ENCODE measurements at places on chromosomes 6 and 20. TPM values are rescaled to one million over a fixed set of nuclear protein-coding genes. Genes with fewer than 3 reads are reported as not detected.

ERVFRD-1 gene
- 0.13 TPM for polyA plus RNA-seq

DNA sequence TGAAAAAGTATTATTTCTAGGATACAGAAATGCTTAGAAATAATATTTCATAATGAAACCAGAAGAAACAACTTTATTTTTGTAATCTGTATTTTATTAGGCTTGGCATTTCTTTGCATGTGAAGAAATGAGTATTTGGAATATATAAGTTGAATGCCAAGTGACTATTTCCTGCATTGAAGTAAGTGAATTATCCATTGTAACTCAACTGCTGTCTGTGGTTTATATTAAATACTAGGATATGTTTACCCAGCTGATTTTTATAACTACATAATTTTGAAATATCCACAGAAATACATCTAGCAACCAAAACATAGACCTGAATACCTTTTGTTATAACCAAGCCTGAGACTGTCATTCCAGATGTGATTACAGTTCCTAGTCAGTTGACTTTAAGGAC, 207.6 kb downstream of the THBS2 start:
- DNase-seq, result no peak

- DNase-seq, result peak; percentile 88
These were observed 558 bp downstream of the XKR7 start for GRCh38 chr20:31968291-31969126.

GRCh38 chr6:91328241-91328640, 741.4 kb upstream of the MAP3K7 start:
- no peak for DNase-seq
